NCI-H2029 (cell line): ENCODE measurements at places on chromosomes 1 and 21.
A peak's percentile ranks its signal among the peaks of the same experiment; 100 is the strongest.

- no peak for DNase-seq
Measured at GRCh38 chr21:38979271-38980121, 173.8 kb downstream of the ETS2 start.

GRCh38 chr21:43923391-43923790, 58.4 kb downstream of the AGPAT3 start:
- DNase-seq, result no peak

- DNase-seq, result no peak
Measured at GRCh38 chr1:106952776-106953175, 103.7 kb upstream of the PRMT6 start.

GRCh38 chr1:56852476-56852875, 2.1 kb upstream of the C8A start:
- no peak for DNase-seq

GRCh38 chr1:155313261-155313660, 4.6 kb downstream of the FDPS start:
- no peak for DNase-seq

GRCh38 chr1:81437649-81438048, 363.1 kb upstream of the ADGRL2 start:
- DNase-seq, result no peak

- DNase-seq, result no peak
Measured at GRCh38 chr1:215473943-215474342, 93.2 kb upstream of the KCTD3 start.

GRCh38 chr21:40383951-40384350, 463.0 kb downstream of the DSCAM start:
- no peak for DNase-seq

DNA sequence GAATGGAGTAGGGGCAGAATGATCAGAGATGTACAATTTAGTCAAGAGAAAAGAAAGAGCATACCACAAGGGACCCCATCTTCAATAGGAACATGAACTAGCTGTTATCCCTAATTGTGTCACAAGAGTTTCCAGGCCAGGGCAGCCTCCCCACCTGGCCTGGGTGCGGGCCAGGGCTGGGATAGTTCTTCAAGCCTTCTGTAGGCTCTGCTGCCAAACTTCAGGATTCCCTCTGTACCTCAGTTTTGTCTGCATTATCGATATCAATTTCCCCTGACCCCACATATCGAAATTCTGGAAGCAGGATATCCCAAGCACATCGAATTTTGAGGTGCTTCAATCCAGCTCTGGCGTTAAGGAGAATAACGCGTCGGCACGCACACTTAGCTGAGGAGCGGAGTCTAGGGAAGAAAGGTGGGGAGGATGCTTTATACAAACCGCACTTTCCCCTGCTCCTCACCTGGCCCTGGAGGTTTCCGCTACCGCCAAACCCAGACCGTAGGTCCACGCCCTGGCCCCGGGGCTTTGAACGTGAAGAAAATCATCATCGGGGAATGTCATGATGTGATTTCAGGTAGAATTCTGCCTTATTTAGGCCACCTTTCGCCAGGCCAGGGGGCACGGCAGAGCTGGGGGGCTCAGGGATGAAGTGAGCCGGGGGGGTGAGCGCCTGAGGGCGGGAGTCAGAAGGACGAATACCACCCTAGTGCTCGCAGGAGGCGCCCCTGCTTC, 7.4 kb downstream of the HLX start:
- no peak for DNase-seq

DNA sequence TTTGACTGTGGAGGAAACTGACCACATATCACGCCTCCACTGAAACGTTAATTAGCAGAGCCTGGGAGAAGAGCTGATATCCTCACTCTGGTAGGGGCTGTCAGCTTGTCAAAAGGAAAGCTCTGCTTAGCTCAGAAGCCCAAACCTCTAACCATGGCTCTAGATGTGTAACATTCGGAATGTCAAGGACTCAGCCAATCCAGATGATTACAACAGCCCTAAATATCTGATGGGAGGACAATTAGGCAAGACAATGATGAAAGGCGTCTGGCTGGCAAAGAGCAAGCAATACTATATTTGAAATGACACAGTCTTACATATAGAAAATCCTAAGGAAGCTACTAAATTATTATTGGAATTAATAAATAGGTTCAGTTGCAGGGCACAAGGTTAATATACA, 45.7 kb upstream of the COX20 start:
- DNase-seq, result no peak

- no peak for DNase-seq
Measured at GRCh38 chr1:244897476-244898254, 33.3 kb upstream of the HNRNPU start.

DNA sequence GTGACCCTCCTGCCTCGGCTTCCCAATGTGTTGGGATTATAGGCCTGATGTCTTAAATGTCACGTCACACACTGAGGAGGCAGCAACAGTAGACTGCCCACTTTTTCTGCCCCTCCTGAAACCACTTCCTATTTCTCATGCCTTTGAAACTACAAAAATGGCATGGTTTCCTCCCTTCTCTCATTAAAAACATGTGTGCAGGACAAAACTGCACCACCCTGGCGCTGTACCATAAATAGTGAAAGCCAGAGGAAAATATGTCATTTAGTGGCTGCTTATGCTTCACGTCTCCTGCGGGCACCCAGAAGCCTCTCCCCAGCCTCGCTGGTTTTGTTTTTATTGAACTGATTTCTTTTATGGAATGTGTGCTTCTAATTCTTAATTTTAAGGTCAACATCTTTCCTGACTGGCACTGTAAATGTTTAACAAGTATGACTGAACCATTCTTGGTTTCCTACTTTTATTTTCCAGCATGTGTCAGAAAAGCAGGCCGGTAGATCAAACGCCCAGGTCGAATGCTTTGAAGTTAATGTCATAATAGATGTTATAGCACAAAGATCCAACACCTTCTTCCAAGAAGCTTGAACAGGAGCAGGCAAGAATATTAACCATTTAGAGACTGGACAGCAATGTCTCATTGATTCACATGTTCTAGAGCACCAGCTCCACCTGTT, 59.6 kb upstream of the C1orf87 start:
- DNase-seq, result no peak

DNA sequence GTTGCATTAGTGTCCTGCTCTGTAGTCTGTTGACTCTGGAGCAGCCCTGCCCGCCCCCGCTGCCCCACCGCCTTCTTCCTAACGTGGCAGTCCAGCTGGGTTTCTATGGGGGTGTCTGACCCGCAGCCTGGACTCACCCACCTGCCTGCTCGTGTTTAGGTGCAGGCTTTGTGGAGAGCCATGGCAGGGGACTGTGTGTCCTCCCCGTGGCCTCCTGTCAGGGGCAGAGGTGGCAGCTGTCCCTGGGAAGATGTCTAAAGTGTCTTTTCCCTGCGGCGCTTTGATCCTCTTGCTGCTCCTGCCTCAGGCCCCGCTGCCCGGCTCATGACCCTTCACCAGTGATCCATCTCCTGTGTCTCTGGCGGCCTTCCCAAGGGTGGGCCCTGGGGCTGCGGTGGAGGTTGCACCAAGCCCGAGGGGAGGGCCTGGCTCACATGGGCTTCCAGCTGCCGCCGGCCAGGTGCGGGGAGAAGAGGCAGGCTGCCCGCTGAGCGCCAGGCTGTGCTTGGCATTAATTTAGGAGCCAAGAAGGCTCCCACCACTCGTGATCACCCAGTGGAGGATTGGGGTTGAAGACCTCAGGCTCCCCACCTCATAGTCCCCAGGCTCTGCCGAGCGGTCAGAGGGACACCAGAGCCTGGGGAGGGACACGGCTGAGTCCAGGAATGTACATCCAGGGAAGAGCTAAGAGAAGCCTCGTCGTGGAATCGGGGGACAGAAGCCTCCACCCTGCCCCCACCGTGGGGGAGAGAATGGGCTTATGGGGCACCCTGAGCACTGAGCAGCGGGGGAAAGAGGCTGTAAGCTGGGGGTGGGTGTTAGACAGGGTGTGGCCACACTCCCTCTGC, 44.1 kb downstream of the COL18A1 start:
- DNase-seq, result no peak

- no peak for DNase-seq
Measured at GRCh38 chr1:172515927-172516326, 17.0 kb upstream of the SUCO start.

GRCh38 chr1:156251527-156251926, 3.7 kb upstream of the PAQR6 start:
- DNase-seq, result no peak

- DNase-seq, result no peak
Measured at GRCh38 chr1:12166834-12167492, at the start of gene TNFRSF1B. TNFRSF1B (plus strand) TSS chr1:12166991; CDS start chr1:12167092, 101 bp downstream.

DNA sequence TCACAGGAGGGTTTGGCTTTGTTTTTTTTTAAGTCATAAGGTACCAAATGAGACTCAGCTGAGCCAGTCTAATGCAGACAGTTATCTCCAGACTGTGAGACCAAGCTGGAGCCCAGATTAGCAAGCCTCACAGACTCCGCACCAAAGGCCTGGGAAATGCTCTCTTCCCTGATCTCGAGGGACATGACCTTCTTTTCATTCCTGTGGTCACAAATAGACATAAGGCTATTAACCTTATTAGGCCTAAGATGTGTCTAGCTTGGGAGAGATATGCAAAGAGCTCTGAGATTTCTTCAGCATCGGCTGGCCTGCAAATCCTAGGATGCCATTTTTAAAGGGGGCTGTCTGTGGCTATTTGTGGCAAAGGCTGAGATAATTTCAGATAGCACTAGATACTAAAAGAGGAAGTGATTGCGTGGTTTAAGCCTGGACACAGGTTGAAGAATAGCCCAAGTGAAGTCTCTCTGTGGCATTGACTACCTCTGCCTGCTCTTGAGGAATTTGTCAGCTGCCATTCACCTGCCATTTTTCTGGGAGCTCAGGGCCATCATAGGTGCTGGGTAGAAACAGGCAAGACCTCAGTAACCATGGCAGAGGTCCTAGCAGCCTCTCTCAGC, 301.3 kb downstream of the SIPA1L2 start:
- no peak for DNase-seq

DNA sequence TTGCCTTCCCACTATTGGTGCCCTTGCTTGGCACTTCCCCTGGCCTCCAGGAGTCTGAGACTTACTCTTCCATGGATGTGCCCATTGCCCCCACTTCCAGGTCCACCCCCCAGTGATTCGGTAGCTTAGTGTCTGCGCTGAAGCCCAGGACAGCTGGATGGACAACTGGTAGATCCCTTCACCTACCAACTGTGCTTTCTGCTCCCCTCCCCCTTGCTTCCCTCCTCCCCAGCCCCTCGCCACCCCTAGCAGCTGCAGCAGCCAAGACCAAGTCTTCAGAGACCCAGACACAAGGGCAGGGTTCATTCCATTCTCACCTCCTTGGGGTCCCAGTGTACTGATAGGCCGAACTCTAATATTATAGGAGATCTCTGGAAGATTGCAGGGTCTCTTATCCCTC, 6.9 kb downstream of the LMNA start:
- DNase-seq, result no peak

- DNase-seq, result no peak
Measured at GRCh38 chr1:224358237-224358636, 1.6 kb downstream of the CNIH4 start.

DNA sequence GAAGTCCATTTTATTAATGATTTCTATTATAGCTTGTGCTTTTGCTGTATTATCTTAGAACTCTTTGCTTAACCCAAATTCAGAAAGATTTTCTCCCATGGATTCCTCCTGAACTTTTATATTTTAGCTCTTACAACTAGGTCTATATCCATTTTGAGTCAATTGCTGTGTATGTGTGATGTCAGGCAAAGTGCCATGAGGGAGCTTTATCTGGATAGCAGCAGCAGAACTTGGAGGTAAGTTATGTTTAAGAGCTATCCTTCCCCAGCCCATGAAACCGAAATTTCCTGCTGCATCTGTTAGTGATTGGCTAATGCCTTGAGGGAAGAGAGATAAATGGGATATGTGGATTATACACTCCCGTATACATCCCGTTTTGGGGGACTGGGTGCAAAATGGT, 29.9 kb downstream of the ADAM30 start:
- DNase-seq, result no peak

DNA sequence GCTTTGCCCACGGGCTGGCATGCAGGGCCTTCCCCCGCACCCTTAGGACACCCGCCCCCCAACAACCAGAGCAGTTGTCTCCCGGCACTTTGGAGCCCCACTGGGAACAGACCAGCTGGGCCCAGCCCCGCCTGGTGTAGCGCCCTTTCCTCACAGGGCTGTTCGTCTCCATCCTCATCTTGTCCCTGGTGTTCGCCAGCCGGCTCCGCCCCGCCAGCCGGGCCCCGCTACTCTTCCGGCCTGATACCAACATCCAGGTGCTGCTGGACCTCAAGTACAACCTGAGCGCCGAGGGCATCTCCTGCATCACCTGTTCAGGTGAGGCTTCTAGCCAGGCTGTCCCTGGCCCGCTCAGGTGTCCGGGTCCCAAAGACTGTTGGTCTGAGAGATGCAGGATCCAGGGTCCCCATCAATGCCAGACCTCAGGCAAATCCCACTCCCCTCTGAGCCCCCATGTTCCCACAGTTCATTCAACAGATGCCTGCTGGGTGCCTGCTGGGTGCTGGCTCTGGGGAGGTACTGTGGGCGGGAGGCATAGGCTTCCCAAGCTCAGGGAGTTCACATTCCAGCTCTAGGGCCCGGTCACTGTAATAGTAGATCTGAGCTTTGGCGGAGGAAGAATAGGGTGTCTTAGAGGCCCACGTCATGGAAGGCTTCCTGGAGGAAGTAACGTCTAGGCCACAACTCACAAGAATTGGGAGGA, 41.7 kb downstream of the DISP3 start:
- DNase-seq, result no peak

GRCh38 chr1:67053535-67053784, 488 bp downstream of the SLC35D1 start:
- DNase-seq, result no peak

- peak; percentile 48 for DNase-seq
Measured at GRCh38 chr21:43975469-43976098, 36.5 kb upstream of the TRAPPC10 start.

DNA sequence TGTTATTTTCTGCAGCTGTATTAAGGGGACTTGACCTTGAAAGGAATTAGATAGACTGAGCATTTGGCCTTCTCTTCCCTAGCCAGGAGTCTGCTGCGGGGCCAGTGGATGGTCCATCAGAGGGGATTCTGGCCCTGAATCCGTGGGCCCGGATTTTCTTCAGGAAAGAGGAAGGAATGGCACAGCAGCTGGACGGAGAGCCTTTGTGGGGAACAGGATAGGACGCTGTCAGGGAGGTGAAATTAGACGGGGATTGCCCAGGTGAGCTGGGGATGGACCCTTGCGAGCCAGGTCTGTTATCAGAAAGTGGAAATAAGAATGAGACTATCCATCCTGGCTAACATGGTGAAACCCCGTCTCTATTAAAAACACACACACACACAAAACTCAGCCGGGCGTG, 1.7 kb upstream of the C2CD2 start:
- no peak for DNase-seq
